Stimulated activated CD8-positive, alpha-beta memory T cell treated with anti-CD3 and anti-CD28 coated beads, Interleukin-4, amount 100 ng/mL, for 1 hour (primary cell): ENCODE measurements at places on chromosomes 5 and 9.

DNA sequence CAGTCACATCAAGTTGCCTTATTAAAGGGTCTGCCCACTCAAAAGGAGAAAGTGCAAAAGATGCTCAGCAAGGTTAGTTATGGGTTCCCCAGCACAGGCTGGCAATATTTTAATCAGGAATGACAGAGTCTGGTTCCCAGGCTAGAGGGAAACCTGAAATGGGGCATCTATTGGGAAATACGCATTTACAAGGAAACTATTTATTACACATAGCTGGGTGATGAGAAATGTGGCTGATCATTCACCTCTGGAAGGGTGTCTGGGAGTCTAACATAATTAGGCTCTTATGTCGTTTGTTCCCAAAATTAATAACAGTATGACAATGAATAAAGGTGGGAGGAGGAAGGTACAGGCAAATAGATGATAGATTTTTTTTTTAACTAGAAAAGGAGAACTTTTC, 314.7 kb downstream of the ENC1 start:
- DNase-seq = no peak

DNA sequence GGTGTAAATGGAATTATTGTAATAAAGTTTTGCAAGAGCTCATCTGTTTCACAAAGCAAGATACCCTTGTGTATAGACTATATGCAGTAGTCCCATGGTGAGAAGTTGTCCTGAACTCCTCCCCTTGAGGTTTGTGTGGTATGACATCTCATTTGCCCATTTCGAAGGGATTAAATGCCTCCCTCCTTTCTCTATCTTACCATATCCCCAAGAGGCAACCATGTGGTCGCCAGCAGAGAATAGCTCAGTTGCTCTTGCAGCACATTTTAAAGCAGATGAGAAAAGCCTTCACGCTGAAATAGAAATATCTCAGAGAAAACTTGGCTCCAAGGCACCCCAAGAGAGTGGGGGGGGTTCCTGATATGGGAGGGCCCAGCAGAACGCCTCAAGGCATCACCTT, 4.6 kb downstream of the SEMA6A start:
- DNase-seq = no peak

DNA sequence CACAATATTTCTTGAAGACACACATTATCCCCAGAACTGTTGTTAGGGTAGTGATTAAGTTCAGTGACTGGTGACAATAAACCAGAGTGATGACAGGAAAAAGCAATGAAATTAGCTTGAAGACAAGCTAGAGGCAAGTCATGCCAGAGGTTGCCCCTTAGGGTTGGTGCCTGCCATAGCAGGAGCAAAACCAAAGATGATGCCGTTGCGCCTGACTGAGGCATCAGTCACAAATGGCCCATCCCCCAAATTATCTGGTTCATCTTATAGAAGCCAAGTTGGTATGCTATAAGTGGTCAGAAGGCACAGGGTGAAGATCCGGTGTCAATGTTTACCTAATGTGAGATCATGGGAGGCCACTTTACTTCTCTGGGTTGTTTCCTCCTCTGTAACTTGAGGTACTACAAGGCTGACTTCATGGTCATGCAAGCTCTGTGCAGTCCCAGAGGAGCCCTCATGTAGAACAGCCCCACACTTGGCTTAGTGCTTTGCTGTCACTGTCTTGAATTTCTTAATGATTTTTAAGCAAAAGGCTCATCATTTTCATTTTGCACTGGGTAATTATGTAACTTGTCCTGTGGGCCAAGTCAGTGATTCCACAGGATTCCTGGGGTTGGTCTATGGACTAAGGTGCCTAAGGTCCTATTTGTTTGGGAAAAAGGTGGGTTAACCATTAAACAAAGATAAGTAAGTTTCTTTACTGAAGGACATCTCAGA, 211.3 kb downstream of the MAN2A1 start:
- no peak for DNase-seq

DNA sequence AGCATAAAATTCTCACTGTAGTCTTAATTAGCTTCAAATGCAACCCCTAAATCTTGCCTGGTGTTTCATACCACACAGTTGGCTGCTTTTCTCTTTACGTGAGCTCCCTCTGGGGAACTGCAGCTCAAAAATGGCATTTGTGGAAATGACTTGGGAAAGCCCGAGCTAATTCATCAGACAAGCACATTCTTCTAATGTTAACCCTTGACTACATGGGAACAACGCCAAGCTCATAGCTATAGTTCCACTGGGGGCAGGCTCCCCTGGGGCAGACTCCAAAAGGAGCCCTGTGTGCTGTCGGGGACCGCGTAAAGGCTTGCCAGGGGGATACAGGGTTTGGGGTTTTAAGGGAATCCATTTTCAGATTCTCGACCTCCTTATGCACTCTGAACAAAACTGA, 301.4 kb upstream of the DAP start:
- no peak for DNase-seq

DNA sequence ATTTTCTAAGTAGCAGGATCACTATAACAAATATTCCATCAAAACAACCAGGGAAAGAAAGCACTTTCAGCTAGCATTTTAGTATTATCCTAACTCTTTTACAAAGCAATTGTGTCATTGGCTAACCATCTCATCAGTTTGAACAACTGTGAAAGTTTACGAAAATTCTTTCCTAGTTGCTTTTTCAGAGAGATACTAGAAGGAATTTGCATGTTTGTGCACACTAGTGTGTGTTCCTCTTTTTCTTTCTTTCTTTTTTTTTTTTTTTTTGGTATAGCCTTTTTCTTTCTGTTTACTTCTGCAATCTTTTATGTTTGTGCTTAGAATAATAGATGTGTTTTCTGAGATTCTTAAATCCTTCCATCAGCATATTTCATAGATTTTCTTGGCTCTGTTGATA, 124.7 kb upstream of the SEMA6A start:
- no peak for DNase-seq

GRCh38 chr5:178376921-178377582, 144.4 kb upstream of the PHYKPL start:
- DNase-seq = no peak

- DNase-seq = no peak
Observed at GRCh38 chr9:16681652-16681987, 188.8 kb downstream of the BNC2 start.

DNA sequence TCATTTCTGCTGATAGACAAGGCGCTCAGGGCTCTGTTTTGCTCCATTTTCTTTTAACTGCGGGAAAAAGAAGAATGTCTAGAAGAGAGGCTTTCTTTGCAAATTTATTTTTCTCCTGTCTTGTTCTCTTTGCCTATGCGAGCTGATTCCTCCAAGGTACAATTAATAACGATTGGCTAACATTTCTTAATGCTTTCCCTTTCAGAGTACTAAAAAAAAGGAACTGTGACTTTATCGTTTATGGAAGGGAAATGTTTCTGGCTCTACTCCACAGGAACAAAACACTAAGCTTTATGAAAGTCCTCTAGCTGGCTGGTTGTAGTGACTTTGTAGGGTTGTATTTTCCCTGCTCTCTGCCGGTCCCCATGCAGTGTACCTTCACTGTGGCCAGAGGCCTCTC, 11.7 kb downstream of the NSG2 start:
- no peak for DNase-seq
